ENCODE measurements at places on chromosomes 3 and 15. TPM values are rescaled to one million over a fixed set of nuclear protein-coding genes. Genes with fewer than 3 reads are reported as not detected.

Gene GOLGA6A
- not detected for total RNA-seq

Gene HTR3E
- total RNA-seq: not detected

Gene ZDHHC3
- total RNA-seq: 37.7 TPM

Gene ZMAT3
- total RNA-seq: 26.0 TPM

Gene VWA5B2
- not detected for total RNA-seq

Gene ANKUB1
- 0.32 TPM for total RNA-seq

Gene TTC23
- total RNA-seq: 25.3 TPM

Gene SLC6A1
- total RNA-seq: not detected

Gene GOLGA6L2
- total RNA-seq: not detected

Gene MOBP
- total RNA-seq: not detected

Gene ITGA11
- total RNA-seq: under 0.01 TPM

Gene MEIS2
- 40.0 TPM for total RNA-seq

Gene NEK4
- total RNA-seq: 13.3 TPM

Gene FETUB
- total RNA-seq: not detected

Gene CCR3
- not detected for total RNA-seq

Gene LDHAL6B
- total RNA-seq: not detected

Gene MESP2
- 0.15 TPM for total RNA-seq

Gene OCA2
- total RNA-seq: not detected

Gene A4GNT
- total RNA-seq: not detected

Gene ZNF280D
- 22.1 TPM for total RNA-seq

Gene GOLGA8K
- total RNA-seq: 0.30 TPM

Gene GOLGA8G
- total RNA-seq: not detected

Gene GCNT3
- total RNA-seq: not detected

Gene EPHA3
- not detected for total RNA-seq

Gene UBAP1L
- total RNA-seq: 0.65 TPM

Gene LPCAT4
- total RNA-seq: 5.2 TPM

Gene ANKRD63
- not detected for total RNA-seq

Gene DNAH12
- total RNA-seq: not detected

Gene CYP11A1
- not detected for total RNA-seq

Gene DUOXA1
- total RNA-seq: not detected

Gene LMOD3
- total RNA-seq: under 0.01 TPM

Gene EPHB1
- total RNA-seq: 0.15 TPM

Gene DNASE1L3
- not detected for total RNA-seq

Gene TMEM207
- not detected for total RNA-seq

Gene RNU5B-1
- total RNA-seq: not detected

Gene PCCB
- total RNA-seq: 59.8 TPM

Gene HYAL1
- 0.65 TPM for total RNA-seq

Gene CEP152
- total RNA-seq: 8.8 TPM

Gene ASB14
- total RNA-seq: not detected

Gene EAF2
- 1.6 TPM for total RNA-seq

Gene HGD
- 0.32 TPM for total RNA-seq

Gene SLCO3A1
- 1.6 TPM for total RNA-seq
